ENCODE measurements at places on chromosomes 7 and 10.

GRCh38 chr7:123569352-123570010 lies 11.9 kb upstream of the NDUFA5 start:
- DNase-seq = no peak

DNA sequence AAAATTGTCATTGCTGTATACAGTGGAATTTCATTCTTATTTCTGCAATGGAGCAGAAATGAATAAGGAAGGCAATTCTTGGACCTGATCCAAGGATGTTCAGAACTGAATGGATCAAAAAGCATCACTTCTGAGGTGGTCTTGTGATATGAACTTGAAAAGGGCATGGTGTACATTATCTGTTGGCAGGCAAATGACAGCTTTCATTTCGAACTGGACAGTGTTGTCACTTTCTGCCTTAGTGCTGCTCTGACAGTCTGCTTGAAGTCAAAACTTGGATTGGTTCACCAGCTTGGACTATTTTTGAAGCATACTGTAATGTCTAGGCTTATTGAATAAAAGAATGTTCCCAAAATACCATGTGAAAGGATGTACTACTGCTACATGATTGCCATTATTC lies 52.0 kb downstream of the VCL start:
- DNase-seq = no peak

DNA sequence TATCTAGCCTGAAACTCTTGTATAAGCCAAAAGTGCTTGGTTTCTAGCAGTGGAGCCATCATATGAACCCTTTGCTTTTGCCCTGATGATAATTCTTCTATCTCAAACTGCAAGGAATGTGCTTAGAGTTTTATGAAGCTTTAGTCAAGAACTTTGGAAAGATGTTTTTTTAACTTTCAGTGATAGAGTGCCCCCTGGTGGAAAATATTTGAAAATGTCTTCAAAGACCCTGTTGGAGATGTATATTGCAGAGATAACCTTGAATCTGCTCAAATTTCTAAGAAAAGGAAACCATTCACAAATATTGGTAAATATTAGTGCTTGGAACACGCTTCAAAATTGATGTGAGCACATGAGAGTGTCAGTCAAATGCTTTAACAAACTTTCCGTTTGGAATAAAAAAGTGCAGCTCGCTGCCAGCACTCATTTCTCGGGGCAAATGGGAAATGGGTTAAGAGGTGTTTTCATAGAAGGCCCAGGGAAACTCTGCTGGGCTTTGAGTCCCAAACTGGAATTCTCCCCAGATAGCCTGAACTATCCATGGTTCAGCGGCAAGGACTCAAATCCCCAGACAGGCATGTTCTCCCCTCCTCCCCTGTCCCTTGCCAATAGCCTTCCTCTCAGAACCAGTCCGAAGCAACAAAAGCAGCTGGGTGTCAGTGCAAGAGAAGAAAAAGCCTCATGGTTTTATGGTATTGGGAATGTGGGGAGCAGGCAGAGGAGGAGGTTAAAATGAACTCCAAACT lies 129.3 kb downstream of the MYOF start:
- DNase-seq = no peak

DNA sequence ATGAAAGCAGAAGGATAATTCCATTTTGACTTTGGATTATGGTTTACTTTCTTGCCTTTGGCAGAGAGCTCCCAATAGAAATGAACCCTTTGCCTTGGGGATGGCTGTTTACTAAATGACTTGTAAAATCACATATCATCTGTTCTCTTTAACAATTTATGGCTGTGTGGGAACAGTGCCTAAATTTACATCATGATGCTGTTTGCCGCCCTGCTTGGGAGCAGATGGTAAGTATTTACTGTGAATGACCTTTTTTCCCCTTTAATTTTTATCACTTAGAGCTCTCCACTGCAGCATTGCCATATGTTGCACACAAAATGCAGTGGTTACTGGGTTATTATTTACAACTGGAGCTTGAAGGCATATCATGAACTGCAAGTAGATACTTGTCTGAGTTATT lies 13.4 kb downstream of the HEPACAM2 start:
- DNase-seq = no peak

DNA sequence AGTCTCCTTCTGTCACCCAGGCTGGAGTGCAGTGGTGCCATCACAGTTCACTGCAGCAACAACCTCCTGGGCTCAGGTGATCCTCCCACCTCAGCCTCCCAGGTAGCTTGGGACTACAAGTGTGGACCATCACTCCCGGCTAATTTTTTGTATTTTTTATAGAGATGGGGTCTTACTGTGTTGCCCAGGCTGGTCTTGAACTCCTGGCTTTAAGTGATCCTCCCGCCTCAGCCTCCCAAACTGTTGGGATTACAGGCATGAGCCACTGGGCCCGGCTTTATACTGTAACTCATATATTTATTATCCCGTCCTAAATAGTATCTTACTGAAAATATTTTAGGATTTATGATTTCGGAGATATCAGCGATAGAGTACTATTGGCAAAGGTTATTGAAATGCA lies 10.9 kb downstream of the EIF4H start:
- DNase-seq = no peak

GRCh38 chr10:64771253-64772050 lies 1250.3 kb downstream of the REEP3 start:
- DNase-seq = no peak

- DNase-seq = no peak
Measured at GRCh38 chr10:68897336-68897741, 3.8 kb upstream of the DDX50 start.

DNA sequence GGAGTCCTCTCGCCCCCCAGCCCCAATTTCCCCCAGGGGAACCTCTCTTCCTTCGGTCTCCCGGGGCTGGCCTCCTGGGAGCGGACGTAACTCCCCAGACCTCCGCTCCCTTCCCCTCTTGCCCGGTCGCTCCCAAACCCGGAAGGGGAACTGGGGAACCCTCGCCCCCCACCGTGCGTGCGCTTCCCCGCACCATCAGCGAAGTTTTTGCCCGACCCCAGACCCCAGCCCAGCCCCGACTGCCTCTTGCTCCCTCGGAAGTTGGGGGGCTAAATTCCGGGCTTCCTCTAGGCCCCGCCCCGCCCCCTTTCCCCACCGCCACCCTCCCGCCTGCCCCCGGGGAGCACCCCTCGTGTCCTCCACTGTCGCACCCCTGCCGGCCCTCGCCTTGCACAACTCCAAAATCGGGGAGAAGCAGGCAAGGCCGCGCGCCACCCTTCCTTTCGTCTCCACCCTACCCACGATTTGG lies 436 bp downstream of the GNB2 start:
- DNase-seq = no peak
